ENCODE measurements at places on chromosomes 11 and 22.

DNA sequence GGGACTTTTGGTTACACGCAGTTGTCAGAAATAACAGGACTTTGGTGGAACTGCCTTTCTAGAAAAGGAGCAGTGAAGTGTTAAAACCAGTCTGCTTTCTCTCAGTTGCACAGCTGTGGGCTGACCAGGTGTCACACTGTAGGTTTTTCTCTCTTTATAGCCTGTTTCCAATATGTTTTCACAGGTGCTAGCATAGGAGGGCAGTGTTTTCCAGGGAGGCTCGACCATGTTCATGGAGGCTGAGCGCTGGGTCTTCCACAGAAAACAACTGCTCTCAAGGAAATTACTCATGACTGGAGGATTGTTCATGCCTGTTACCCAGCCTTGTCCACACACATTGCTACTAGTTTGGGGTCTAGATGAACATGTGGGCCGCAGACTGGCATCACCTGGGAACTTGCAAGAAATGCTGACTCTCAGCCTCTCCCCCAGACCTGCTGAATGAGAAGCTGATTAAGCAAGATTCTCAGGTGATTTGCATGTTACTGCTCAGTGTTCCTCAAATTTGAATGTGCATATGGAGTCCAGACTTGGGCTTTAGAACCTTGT is 157.7 kb downstream of the MAML2 start:
- DNase-seq, result no peak

DNA sequence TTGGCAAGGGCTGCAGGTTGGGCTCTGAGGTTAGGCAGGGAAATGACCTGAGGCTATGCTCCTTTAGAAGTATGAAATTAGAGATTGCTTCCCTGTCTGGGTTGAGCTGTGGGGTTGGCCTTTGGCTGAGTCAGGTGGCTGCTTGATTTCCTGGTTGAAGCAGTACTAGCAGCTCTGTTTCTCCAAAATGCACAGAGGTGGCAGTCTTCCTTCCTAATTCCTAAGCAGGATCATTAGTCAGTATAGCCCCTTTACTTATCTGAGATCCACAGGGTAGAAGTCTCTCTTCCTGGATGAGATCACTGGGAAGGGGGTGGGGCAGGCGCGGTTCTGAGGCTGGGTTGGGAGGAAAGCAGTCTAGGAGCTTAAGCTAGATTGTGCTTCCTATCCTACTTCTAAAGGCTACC is 1917.5 kb downstream of the LRRC4C start:
- peak; percentile 2 for DNase-seq

DNA sequence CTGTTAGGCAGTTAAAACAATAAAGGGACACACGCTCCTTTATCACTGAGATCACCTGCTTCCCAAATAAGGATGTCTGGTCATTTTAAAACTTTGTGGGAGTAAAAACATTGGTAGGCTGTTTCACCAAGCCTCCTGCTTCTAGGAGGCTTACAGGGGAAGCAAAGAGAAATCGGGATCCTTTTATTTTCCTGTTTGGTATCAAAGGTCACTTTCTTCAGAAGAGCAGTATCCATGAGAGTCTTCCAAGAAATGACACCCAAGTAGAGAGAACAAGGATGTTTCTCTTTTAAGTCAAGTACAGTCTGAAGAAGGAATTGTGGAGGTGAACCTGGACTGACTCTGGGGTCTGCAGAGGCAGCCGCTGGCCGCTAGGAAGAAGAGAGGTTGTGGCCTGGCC is 36.9 kb upstream of the BID start:
- no peak for DNase-seq

DNA sequence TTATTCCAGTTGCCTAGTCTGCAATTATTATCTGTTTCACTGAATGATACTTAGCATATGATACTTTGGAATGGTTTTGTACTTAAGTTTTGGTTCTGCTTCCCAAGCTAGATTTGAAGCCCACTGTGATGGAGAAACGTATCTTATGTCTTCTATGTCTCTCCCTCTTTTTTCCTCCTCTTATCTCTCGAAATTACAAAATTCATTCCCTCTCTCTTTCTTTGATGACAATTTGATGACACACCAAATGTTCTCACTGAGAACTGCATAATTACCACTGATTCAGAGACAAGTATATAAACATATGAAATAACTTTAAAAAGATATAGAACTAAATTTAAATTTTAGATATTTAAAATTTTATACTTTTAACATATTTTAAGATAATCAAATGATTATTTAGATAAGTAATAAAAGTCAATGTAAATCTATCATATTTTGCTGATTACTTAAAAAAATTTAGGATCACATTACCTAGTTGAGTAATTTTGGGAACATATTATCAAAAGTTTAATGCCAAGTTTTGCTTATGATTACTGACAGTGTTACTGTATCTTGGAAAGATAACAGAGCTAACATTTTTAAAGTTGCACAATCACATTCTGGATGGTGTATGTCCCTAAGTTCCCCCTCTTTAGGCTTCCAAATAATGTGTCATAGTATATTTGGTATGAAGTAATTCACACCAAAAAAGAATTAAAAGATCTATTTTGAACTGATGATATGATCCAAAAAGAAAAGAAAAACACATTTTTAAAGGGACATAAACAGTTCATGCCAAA is 255.3 kb downstream of the SBF2 start:
- no peak for DNase-seq

DNA sequence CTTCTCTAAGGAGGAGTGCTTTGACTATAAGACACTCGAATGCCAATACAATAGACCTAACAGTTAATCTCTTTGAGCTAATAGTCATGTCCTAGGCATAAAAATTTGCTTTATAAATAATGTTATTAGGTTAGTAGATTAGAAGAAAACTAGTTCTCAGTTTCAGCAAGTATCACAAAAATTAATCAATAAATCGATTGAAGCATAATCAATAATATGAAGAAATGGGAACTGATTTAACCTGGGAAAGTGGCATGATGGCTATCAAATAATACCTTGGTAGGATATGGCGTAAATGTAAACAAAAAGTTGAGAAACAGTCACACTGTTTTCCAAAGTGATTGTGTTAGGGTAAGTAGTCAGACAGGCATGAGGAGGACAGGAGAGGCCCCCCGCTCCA is 676.3 kb downstream of the OPCML start:
- no peak for DNase-seq

GRCh38 chr11:5703741-5704536 is 14.3 kb downstream of the TRIM22 start:
- DNase-seq, result no peak

- no peak for DNase-seq
Observed at GRCh38 chr11:91730057-91730456, 494.6 kb upstream of the FAT3 start.

DNA sequence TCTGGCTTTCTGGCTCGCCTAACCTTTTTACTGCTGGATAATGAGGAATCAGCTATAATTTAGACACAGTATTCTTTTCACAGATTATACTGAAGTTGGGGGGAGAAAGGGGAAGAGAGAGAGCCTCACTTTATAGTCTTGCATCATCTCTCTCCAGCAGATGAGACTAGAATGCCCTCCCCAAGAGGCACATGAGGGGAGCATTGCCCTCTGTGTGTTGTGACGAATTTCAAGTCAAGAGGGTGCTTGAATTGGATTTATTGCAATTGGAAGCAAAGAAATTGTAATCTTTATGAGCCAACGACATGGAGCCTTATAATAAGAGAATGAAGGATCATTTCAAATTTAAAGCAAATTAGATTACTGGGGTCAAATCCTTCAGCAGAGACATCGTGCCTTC is 17.6 kb upstream of the CADM1 start:
- DNase-seq, result no peak

DNA sequence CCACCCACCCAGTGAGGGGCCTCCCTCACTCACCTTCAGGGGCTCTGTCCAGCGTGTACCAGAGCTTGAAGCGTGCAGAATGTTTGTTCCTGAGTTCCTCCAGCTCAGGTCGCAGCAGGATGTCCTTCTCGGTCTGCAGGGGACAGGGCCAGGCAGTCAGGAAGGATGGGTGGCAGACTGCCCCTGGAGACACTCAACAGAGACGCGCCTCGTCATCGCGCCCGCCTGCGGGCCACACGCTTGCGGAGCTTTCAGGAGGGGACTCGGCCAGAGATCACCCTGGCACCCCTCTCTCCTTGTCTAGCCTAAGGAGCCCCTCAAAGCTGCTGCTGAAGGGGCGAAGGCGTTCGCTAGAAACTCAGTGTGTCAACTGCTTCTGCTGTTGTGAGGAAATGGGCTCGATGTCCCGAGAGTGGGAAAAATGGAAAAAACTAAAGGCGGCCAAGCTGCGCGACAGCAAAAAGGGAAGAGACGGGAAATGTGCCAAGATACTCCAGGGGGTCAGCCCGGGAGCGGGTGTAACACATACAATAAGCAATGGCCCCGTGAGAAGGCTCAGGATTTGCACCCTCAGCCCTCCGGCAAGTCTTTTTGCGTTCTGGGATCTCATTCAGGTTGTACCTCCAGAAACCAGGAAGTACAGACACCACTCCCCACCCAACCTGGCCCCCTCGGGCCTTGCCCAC is 9.2 kb upstream of the POLDIP3 start:
- no peak for DNase-seq

- no peak for DNase-seq
Observed at GRCh38 chr11:100593291-100593690, 93.8 kb upstream of the ARHGAP42 start.

- DNase-seq, result no peak
Observed at GRCh38 chr11:107182978-107183377, 164.7 kb upstream of the GUCY1A2 start.

- DNase-seq, result no peak
Observed at GRCh38 chr22:31628969-31629708, 32.9 kb downstream of the PISD start.

- no peak for DNase-seq
Observed at GRCh38 chr11:70251659-70252321, 18.7 kb upstream of the PPFIA1 start.

- no peak for DNase-seq
Observed at GRCh38 chr22:43532301-43533155, 120.7 kb downstream of the MPPED1 start.

Measured in HT-29 (cell line).